Stimulated activated CD4-positive, alpha-beta T cell treated with anti-CD3 and anti-CD28 coated beads, Interleukin-15, amount 100 ng/mL, for 48 hours (primary cell): ENCODE measurements at places on chromosomes 1 and 21.
A peak's percentile ranks its signal among the peaks of the same experiment; 100 is the strongest.

- no peak for DNase-seq
These were observed 136.5 kb upstream of the GJB5 start for GRCh38 chr1:34618381-34618780.

- peak; percentile 6 for DNase-seq
These were observed 47.5 kb upstream of the FOXO6 start for GRCh38 chr1:41313661-41314131.

- DNase-seq: no peak
These were observed at the start of gene COL16A1 for GRCh38 chr1:31703431-31704270. COL16A1 (minus strand) TSS chr1:31704017; CDS start chr1:31702193, 1,824 bp downstream.

GRCh38 chr21:27813750-27814149 lies 846.9 kb upstream of the ADAMTS5 start:
- no peak for DNase-seq

DNA sequence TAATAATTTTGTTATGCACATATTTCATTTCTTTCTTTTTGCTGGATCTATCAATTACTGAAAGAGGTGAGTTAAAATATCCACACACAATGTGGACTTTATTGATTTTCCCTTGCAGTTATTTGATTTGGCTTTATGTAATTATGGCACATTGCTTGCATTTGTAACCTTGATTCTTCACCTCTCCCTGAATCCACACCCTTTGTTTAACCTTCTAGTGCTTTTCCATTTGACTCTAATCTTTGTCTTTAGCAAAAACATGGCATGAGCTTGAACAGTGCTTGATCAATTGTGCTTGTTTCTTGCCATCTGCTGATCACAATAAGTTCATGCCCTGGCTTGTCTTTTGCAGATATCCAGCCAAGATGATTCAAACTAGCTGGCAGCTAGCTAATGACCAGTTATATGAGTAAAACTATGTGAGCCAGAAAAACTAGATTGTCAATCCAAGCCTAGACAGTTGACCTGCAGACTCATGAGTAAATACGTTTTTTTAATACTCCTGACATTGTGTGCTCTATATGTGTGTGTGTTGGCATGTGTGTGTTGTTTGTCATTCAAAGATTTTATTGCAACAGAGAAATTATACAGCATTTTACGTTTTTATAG lies 899.2 kb downstream of the NCAM2 start:
- no peak for DNase-seq

- DNase-seq: no peak
These were observed at the start of gene CNKSR1 for GRCh38 chr1:26177182-26177684. CNKSR1 (plus strand) TSS chr1:26177491; CDS start chr1:26177548, 57 bp downstream.
